ENCODE measurements at places on chromosomes 7 and 10.

DNA sequence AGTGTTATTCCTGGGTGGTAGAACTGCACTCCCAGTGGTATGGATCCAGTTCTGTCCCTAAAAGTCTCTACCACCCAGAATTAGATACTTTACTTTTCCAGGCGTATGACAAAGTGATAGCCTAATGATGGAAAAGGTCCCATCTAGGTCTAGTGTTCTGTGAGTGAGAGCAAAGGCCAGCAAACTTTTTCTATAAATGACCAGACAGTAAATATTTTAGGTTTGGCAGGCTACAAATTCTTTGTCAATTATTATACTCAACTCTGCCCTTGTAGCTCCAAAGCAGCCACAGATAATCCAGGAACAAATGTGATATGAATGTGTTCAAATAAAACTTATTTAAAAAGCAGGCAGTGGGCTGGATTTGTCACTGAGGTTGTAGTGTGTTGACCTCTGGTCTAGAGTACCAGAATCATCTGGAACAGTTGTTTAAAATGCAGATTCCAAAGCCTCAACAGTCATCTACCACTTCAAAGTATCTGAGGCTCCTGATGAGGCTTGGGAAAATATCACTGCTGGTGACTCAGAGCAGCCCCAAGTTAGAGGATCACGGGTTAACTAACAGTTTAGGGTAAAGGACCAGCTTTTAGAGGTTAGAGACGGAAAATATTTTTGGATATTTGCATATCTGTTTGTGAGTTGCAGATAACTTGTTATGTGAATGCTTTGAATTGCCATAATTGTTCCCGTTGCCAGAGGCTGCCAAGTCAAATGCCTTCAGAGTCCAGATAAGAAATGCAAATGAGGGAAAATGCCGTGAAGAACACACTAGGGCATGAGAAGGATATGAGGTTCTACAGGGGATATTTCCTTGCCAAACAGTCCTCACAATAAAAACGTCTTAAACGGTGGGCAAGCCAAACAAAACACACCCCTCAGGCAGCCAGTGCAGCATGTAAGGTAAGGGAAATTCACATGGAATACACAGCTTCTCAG lies 19.4 kb downstream of the NRAP start:
- no peak for DNase-seq

- DNase-seq = no peak
Observed at GRCh38 chr7:22697876-22698606, 29.0 kb upstream of the IL6 start.

DNA sequence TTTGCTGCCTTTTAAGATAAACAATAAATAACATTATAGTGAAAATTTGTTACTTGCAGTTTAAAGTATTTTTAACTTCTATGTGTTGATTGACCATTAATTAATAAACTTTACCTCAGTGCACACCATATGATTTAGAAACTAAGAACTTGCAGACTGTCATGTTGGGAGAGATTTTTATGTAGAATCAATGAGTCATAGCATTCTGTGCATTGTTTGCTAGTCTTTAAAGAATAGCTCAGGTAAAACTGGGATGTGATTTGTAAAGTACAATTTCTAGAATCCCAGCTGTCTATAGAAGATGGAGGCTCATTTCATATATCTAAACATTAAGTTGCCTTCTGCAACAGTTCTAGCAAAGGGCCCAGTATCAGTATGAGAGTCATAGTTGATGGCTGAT lies 199.6 kb upstream of the SEMA3A start:
- no peak for DNase-seq

GRCh38 chr7:151717415-151717814 lies 159.5 kb downstream of the PRKAG2 start:
- no peak for DNase-seq

GRCh38 chr7:157519798-157520244 lies 183.0 kb downstream of the DNAJB6 start:
- DNase-seq = no peak

GRCh38 chr10:72727130-72727529 lies 35.2 kb downstream of the MCU start:
- DNase-seq = no peak

DNA sequence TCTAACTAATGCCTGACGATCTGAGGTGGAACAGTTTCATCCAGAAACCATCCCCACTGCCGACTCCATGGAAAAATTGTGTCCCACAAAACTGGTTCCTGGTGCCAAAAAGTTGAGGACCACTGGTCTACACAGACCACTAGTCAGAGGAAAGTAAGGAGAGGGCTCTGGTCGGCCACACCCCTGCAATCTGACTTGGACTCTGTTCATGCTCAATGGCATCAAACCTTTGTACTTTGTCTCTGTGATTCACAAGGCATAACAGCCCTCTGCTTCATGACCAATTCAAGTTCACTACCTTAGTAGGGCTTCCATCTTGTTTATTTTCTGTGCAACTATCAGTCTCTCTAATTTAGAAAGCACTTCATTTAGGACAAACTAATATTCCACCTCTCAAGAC lies 1.8 kb downstream of the TUBAL3 start:
- DNase-seq = no peak

DNA sequence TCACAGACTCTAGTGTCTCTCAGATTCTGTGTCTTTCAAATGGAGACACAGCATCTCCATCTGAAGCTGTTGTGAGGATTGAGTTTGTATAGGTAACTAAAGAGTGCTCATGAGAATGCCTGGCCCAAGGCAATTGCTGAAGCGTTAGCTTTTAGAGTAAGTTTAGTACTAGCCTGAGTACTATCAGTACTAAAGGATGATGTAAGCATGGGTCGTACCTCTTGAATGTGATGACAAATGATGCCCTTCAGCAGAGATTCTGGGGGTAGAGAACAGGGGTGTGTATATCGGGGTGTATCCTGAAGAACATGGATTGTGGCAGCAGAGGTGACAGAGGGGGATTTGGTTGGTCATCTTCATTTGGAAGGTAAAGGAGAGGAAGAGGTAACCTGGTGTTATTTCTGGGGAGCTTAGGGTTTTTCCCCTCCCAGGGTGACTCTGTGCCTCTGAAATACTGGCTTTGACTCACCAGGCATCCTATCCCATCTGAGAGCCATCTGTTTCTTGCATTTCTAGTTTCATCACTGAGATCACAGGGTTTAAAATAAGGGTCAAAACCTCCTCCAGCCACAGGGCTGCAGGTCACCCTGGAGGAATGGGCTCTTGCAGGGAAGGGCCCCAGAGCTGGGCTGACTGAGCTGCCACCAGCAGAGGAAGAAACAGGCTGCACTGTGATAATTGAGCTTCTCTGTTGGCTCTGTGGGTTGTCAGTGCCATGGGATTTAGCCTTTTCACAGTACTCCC lies 756.0 kb downstream of the KCNMA1 start:
- DNase-seq = no peak

GRCh38 chr7:94933256-94933990 lies 26.0 kb downstream of the PPP1R9A start:
- no peak for DNase-seq

GRCh38 chr10:109475711-109476421 lies 447.4 kb downstream of the XPNPEP1 start:
- DNase-seq = no peak

DNA sequence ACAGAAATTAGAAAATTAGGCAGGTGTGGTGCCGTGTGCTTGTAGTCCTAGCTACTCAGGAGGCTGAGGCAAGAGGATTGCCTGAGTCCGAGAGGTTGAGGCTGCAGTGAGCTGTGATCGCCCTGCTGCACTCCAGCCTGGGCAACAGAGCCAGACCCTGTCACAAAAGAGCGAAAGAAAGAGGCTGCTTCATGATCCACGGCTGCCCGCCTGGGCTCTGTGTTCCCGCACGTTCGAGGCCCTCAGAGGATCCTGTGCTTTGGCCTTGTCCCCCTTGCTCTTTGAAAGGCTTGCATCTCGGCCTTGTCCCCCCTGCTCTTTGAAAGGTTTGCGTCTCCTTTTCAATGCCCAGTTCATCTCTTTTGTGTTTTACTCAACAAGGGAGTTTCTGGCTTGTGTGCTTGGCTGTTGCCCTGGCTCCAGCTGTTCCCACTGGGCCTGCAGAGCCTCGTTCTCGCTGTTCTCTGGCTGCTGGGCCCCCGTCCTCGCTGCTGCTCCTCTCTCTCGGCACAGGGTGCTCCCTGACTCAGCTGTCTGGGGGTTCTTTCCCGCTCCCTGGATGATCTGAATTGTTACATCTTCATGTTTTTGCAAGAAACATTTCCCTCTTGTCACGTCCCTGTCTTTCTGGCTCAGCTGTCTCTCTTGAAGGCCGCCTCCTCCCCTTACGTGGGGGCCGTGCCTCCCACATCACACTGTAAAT lies 45.1 kb upstream of the INPP5A start:
- DNase-seq = no peak

DNA sequence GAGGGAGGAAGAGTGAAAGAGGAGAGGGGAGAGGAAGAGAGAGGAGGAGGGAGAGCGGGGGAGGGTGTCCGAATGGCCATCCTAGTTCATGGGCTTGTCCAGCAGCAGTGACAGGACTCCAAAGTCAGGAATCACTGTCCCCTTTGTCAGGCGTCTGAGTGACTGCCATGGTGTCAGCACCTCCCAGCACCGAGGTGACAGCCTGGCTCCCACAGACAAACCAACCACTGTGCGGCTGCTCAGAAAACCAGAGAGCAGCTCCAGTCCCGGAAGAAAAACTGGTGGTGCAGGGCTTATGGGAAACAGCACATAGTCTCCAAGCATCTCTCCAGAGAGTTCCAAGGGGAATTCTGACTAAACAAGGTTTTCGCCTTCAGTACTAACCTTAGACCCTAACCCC lies 18.9 kb upstream of the FGFR2 start:
- peak; percentile 68 for DNase-seq

- DNase-seq = no peak
Observed at GRCh38 chr7:138095972-138096935, 20.0 kb downstream of the AKR1D1 start.

DNA sequence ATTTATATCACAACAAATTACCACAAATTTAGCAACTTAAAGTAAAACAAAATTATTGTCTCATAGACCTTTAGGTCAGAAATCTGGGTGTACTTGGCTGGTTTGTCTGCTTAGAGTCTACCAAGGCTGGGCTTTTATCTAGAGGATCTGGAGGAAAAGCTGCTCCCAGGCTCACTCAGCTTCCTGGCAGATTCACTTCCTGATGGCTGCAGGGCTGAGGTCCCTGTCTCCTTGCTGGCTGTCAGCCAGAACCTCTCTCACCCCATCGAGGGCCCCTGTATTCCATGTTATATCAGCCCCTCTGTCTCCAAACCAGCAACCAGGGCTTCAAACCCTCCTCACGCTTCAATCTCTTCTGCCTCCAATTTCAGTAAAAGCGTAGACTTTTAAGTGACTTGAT lies 734.9 kb downstream of the NRG3 start:
- no peak for DNase-seq

- no peak for DNase-seq
Observed at GRCh38 chr10:118392761-118393160, 50.6 kb upstream of the FAM204A start.

DNA sequence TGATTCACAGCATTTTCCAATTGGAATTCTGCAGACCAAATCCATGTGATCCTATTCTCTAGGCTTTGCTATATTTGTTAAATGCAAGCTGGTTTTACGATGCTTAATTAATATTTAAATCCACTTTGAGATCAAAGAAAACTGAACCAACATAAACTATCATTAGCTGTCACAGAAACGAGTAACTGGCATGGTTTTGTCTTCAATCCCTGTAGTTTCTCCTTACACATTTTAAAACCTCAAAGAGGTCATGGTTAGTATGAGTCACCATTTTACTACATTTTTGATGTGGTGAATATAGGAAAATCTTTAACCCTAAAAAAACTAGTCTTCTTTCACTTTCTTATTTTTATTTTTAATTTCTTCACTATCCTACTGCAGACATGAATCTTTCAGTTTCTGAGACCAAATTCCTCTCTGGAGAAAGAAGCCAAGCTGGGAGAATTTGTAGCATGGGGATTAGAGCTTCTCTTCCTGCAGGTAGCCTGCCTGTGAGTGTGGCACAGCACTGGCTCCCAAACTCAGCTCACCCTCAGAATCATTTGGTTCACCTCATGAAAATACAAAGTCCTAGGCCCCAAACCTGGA lies 8.7 kb upstream of the LIPM start:
- no peak for DNase-seq

DNA sequence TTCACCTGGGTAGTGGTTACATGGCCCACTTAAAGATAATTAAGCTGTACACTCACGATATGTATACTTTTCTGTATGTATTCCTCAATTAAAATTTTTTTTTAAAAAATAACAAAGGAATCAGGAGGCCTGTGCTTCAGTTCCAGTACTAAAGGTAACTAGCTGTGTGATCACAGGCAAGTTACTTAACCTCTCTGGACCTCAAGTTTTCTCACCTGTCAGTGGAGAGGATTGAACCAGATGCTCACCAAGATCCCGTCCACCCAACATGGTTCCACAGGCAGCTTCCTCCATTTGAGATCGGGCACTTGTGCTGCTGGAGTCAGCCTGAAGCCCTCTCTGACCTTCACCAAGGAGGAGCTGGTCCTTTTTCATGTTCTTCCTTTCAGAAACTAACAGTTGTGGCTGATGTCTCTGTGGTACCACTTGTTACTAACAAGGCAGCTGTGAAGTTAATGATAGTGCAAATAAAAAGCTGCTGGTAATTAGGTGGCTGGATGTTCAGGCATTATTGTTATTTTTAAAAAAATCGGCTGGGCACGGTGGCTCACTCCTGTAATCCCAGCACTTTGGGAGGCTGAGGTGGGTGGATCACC lies 29.4 kb upstream of the SMNDC1 start:
- DNase-seq = no peak

DNA sequence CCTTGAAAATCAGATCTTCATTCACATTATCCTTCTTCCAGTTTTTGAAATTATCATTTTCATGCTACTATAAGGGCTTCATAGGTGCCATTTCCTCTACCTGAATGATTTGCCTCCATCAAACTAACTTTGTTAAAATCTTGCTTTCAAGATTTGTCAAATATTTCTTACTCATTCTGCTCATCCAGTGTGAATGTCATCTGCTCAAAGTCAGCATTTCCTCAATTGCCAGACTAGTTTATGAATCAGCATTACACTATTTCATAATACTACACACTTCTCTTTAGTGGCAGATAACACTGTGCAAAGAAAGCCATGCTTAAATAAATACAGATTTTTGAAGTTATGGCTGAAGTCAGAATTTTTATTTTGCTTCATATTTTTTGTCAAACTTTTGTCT lies 21.3 kb upstream of the LIPF start:
- DNase-seq = no peak

DNA sequence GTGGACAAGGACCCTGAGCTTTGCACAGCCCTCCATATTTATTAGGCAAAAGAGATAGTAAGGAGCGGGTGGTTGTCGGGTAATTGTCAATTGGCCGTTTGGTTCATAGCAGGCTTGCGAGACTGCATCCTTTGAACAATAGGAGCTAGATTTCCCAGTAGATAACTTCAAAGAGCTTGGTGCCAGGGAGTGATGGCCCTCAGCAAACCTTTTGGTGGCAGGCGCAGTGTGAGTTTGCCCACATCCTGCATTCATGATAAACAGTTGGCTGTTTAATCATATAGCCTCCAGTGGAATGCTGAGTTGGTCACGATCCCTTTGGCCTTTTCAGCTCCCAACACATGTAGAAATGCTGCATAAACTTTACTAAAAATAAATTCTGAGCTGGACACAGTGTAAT lies 156.9 kb downstream of the AKR1D1 start:
- DNase-seq = no peak
